ENCODE measurements at places on chromosomes 6 and 20.

DNA sequence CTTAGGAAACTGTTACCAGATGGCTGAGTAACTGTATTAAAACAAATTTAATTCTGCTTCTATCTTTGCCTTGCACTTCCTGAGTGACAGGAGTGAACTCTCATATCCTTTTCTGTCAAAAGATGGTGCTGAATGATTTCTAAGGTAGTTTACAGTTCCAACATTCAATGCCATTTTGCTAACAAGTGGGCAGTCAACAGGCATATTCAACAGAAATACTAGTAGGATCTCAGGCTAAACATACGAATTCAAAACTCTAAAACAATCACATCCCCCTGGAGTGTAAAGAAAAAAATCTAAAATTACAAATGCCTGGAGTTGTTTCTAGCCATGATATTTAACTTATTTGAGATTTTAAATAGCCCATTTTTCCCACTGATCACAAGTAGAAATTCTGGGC is 6.7 kb downstream of the PSMB9 start:
- no peak for DNase-seq

- no peak for DNase-seq
Observed at GRCh38 chr6:150412221-150412620, 43.4 kb downstream of the IYD start.

DNA sequence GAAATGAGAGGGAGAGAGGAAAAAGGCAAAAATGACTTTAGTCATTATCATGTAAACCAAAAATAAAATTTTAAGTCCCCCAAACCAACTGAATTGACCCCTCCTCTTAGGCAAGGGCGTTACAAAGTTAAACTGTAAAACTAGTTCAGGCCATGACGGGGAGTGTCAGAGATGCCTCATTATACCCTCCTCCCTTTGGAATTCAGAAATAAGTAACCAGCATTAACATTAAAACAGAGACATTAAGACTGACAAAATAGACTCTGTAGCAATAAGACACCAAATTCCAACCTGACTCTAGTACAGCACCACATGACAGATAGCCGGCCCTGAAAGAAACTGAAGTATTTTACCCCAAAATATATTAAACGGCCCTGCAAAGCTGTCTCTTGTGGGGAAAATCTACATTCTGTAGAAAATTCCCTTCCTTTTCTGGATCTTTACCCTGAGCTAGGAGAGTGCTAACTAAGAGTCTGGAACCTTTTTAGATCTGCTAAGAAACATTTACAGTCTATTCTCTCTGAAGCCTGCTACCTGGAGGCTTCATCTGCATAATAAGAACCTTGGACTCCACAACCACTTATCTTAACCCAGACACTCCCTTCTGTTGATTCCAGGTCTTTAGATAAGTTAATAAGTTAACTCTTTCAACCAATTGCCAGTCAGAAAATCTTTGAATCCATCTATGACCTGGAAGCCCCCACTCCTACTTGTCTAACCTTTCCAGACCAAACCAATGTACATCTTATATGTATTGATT is 150.7 kb downstream of the PKHD1 start:
- DNase-seq, result no peak

DNA sequence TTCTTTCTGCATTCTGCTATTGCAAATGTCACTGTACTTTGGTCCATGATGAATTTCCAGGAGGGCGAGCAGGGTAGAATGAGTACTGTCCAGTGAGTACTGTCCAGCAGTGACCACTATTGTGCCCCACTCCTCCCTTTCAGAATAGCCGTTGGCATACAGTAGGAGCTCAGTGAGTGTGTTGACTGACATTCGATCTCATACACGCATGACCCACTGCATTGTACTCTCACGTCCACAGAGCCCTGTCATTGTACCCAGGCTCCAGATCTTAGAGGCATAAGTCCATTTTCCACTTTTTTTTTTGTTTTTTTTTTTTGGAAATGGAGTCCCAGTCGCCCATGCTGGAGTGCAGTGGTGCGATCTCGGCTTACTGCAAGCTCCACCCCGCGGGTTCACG is 8.2 kb downstream of the DYNLRB1 start:
- DNase-seq, result no peak

GRCh38 chr6:39077882-39078594 is 29.5 kb downstream of the GLP1R start:
- DNase-seq, result no peak

DNA sequence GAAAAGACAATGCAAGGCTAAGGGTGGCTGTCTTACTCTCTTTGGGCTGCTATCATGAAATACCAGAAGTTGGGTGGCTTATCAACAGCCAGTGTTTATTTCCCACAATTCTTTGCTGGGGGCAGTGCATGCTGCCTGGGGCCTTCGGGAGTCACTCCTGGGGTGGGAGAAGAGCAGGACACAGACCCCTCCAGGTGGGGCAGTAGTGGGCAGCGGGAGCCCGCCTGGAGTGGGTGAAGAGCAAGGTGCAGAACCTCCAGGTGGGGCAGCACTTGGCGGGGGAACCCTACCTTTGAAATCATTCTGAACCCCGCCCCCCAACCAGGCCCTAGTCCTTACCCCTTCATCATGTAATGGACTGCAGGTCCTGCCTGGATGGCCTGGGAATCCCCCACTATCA is 69.6 kb upstream of the THBS2 start:
- no peak for DNase-seq

- no peak for DNase-seq
Observed at GRCh38 chr6:33590531-33591198, 10.6 kb upstream of the BAK1 start.

- DNase-seq, result no peak
Observed at GRCh38 chr20:60116128-60116909, 158.1 kb downstream of the CDH26 start.

DNA sequence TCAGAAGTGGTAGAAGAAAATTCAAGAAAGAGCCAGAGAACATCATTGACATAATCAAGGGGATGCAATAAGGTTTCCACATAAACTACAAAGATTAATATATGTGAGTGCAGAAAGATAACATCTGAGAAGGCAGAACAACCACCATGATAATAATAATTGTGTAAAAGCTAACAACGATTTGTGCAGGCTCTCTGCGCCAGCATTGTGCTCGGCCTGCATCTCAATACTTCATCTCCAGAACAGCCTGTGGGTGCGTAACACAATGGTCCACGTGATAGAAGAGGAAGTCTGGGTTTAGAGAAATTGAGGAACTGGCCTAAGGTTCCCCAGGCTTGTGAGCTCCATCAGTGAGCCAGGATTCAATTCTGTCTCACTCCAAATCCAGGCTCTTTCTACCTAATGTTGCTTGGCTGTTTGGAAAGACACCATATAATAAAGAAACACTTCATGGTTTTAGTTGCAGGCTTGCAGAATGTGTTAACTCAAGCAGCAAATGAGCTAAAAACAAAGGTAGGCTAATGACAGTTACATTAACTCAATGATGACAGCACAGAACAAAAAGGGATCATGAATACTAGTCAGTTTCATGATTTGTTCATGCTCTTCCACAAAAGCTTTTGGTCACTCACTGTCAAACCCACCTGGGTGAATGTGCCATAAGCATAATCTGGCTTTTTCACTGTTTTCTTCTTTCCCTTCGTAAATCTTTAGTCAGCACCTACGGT is 71.2 kb downstream of the LY86 start:
- no peak for DNase-seq

- no peak for DNase-seq
Observed at GRCh38 chr6:87772597-87773530, 70.8 kb upstream of the AKIRIN2 start.

DNA sequence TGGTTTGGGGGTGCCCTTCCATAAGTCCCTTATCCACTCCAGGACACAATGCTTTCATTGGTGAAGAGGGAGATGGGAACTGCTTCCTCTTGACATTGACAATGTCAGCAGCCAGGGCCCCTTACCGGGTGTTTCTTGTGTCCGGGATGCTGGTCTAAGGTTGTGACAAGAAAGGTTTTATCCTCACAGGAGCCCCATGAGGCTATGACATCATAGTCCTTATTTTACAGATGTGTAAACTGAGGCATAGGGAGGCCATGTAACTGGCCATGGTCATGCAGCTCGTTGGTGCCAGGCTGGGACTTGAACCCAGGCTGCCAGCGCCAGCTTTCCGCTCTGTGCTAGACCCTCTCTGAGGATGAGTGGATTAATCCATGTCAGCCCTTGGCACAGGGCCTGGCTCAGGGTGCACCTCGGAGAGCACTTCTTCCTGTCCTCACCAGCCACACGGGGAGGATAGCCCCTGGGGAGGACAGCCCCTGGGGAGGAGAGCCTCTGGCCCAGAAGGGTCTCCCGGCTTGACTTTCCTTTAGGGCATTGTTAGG is 157.3 kb downstream of the SYCP2 start:
- DNase-seq, result no peak

GRCh38 chr6:17167327-17167979 is 65.6 kb downstream of the STMND1 start:
- DNase-seq, result no peak

DNA sequence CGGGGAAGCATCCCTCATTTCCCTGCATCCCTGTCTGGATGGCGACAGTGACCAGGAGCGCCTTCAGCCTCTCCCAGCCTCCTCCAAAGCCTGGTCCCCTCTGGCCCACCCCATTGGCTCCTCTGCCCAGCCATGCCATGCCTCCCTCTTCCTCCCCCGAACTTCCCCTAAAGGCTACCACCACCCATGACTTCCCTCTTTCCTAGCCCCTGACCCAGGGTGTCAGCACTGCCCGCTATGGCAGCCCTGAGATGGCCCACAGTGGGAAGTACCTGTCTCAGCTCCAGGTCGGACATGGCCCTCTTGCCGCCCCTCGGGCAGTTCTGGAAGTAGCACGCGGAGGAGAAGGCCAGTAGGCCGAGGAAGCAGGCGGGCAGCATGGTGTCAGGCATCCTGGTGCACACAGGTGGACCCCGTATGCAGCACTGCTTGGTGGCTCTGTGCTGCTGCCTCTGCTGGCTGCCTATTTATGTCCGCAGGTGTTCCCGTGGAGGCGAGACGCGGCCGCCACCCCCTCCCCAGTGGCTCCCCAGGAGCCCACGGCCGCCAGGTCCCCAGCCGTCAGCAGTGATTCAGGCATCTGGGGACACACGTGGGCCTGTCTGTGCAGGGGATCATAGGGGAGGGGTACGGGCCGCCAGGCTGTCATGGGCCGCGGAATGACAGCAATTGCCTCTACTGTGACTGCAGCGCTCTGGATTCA is at the start of gene AVP:
Gene AVP, minus strand, starts transcription at position 442 of the 703 bp plus-strand sequence. Its CDS starts 50 bp downstream, at position 392.
- DNase-seq, result no peak

DNA sequence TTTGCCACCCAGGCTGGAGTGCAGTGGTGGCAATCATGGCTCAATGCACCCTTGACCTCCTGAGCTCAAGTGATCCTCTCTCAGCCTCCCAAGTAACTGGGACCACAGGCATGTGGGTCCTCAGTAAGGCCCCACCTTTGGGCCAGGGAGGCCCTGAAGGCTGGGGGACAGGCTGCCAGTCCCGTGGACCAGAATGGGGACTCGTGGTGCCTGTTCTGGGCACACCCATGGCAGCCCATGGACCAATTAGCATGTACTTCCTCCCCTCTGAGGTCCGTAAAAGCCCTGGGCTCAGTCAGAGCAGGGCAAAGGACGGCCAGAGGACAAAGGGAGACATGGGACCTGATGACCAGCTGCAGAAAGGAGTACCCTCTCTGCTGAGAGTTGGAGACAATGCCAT is 1590.8 kb downstream of the KHDRBS2 start:
- DNase-seq, result no peak

DNA sequence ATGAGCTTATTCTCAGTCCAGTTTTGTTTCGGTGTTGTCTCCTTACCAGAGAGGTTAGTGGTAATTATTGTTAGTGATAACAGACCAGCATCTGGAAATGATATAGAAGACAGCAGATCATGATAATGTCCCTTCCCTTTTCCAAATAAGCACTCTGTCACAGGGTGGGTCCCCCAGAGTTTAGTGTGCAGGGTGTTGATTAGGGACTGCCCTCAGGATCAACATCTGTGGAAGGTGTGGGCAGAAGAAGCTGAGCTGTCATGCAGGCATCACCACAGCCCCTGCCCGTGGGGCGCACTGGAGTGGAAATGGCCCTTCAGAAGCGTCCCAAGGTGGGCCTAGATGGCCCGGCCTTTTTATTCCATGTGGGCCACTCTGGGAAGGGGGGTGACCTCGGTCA is 67.6 kb upstream of the DTNBP1 start:
- no peak for DNase-seq

GRCh38 chr20:11230999-11231398 is 557.2 kb upstream of the JAG1 start:
- DNase-seq, result no peak

GRCh38 chr6:113995634-113996033 is 24.7 kb upstream of the HDAC2 start:
- DNase-seq, result peak; percentile 94

DNA sequence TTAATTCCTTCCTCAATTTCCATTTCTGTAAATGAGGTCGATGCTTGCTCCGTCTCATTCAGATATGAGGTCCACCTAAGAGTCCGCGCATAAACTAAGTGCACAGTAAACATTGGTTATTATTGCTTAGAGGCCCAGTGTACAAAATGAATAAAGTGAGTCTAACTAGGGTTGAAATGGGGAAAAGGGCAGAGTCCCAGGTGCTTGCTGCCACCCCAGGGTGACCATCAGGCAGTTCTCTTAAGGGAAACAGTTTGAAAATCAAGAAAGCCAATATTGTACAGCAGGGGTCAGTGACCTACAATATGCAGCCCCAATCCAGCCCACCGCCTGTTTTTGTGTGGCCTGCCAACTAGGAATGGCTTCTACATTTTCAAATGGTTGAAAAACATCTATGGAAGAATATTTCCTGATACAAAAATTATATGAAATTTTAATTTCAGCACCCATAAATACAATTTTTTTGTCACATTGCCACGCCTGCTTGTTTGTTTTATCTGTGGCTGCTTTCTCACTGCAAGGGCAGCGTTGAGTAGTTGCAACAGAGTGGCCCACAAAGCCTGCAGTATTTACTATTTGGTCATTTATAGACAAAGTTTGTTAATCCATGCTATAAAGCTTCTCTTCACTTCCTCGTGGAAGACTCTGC is 43.3 kb downstream of the SLC13A3 start:
- no peak for DNase-seq

DNA sequence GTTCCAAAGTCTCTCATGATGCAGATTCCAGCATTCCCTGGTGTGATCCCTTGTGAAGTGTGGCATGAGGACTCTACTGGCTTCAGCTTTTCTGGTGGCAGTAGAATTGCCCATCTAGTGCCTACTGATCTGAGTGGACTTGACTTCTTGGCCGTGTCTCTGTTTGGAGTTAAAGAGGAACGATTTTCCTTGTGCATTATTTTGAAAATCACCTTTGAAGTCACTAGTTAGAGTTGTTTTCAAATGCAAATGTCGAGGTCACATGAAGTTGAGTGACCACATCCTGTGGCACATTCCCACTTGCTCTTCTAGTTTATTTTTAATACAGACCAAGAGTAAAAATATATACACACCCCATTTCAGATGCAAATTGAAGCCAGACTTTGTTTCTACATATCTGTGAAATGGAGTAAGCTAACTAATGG is 270.7 kb upstream of the TAB2 start:
- DNase-seq, result no peak
